H1 (cell line): ENCODE measurements at places on chromosomes 3 and 15. TPM values are rescaled to one million over a fixed set of nuclear protein-coding genes. Genes with fewer than 3 reads are reported as not detected.
A peak's percentile ranks its signal among the peaks of the same experiment; 100 is the strongest.

DNA sequence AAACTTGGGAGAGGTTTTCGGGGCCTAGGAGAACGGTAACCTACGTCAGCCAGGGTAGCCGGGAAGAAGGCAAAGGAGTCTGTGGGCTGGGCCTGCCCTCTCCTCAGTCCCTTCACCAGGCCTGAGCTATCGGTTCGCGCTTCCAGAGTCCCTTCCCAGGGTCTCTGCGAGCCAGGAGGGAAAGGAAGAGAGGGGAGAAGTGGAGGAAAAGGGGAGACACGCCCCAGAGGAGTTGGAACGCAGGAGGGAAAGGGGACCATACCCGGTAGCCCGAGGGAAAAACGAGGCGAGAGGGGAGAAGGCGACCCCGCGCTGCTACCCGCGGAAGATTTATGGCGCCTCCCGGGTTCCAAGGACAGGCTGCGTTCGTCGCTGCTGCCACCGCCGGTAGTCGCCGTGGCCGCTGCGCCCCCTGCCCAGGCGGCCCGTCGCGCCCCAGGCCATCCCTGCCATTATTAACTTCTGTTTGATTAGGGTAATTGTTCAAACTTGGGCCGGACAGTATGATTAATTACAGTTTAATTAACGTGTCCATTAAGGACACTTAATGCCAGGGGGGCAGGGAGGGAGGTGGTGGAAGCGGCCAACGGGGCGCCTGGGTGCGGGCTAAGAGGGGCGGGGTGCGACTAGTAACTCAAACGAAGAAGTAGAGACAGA, 3.4 kb upstream of the SKOR1 start:
- no peaks in the 10 kb centered on the region for H3K36me3 ChIP-seq
- H3K4me3 ChIP-seq, result no peak overlapping the region; the same call in 1 of the 2 replicates
- peaks cover 94% of the 10 kb centered on the region for H3K27me3 ChIP-seq

TGM4 gene
- not detected in 2 replicates for total RNA-seq

DNA sequence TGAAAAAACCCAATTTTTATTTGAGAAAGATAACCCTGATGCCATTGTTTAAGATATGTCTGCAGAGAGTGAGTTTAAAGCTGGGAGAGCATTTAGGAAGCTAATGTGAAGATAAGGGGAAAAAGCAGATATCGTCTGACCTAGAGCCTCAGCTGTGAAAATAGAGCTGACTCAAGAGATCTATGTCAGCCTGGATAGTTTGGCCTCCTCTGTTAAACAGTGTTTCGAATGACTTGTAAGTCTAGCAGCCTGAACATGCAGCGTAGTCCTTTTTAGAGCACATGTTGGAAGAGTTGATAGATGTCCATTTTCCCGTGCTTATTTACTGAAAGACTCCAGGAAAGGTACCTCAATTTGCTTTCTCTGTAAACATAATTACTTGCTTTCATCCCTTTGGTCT, 48.1 kb downstream of the ALCAM start:
- no peaks in the 10 kb centered on the region for H3K4me1 ChIP-seq
- no peak overlapping the region for H3K4me3 ChIP-seq
- no peak for DNase-seq
- H3K27me3 ChIP-seq, result no peaks in the 10 kb centered on the region

DNA sequence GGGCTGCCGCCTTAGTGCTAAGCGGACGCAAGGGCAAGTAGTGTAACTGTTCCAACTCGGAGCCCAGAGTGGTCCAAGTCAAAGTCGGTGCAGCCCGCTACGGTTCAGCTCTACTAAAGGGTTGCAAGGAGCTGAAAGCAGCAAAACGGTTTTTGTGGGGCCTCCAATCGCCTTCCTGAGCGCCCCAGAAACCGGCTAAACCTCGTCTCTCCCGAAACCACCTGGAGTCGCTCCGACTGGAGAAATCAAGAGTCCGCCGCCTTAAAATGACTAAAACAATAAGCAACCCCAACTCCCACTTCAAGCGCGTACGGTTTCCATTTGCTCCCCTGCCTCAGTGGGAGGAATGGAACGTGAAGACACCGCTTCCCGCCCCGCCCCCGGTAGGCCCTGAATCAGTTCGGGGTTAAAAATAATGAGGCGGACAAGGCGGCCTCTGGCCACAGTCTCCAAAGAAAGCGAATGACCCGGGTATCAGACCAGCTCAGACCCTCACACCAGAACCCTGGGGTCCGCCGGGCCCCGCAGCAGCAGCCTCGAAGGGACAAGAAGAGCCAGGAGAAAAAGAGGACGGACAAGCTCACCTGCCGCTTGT, 401 bp downstream of the SEC11A start:
- H3K27me3 ChIP-seq, result no peaks in the 10 kb centered on the region
- peak overlapping the region; percentile 95 for H3K4me3 ChIP-seq
- H3K36me3 ChIP-seq, result peaks cover 6% of the 10 kb centered on the region

UBE2E2 gene
- total RNA-seq, result 52.7 and 57.6 TPM in 2 replicates

DNA sequence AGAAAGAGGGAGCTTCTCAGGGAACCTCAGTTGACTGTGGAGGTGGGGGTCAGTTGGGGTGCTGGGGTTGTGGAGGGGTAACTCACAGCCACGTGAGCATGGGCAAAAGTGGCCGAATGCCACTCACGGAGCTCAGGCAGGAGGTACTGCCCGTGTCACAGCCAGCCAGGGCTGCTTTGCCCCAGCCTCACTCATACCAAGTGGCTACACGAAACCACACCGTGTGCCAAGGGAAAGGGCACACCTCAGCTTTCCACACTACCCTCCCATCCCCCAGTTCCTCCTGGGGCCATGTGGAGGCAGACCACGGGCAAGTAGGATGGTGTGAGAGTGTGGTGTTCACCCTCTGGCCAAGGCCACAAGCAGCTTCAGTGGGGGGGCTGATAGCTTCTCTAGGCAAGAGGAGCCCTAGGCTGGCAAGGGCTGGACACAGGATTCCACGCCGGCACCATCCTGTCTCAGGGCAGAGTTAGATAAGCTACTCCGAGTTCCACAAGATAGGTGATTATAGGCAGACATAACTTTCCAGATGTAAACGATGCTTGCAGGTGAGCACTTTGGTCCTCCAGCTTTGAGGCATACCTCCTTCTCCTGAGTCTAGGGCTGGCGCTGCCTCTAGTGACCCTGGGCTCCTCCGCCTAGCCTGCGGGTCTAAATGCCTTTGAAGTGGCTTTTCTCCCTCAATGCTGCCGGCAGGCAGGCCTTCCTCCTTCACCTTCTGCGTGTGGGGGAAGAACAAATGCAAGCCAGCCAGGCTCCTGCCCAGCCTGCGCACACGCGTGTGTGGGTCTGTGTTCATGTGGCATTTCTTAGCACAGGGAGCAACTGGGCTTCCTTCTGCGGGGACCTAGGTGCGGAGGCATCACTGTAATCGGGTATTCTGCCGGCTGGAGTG, 25.0 kb downstream of the RGMA start:
- peaks cover 5% of the 10 kb centered on the region for H3K36me3 ChIP-seq
- H3K27ac ChIP-seq, result peak overlapping the region; percentile 69; the same call in 1 of the 2 replicates
- no peak overlapping the region for H3K4me3 ChIP-seq

DNA sequence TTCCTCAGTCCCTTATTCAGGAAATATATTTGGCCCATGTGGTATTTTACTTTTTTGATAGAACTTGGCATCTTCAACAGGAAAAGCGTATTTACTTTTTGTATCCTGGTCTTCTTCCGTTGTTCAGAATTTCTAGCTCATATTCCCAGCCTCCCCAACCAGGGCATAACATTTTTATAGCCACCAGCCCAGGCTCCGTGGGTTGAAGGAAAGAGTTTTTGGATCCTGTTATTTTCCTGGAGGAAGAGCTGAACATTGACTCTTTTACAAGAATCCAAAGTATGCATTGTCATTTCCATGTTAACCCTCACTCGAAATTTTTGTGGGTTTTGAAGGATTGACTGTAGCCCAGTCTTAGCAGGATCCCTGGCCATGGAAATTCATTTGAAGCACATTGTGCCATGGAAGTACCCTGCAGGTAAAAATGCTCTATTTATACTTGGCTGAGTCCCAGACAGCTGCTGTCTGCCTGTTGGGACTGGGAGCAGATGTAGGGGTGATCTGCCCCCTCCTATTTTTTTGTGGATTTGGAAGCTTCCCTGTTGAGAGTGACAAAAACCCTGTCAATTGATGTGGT, 98.8 kb downstream of the AKAP13 start:
- DNase-seq, result no peak
- no peak overlapping the region for H3K27ac ChIP-seq
- H3K36me3 ChIP-seq, result no peaks in the 10 kb centered on the region
- no peak overlapping the region for H3K4me3 ChIP-seq
- H3K27me3 ChIP-seq, result no peaks in the 10 kb centered on the region

- no peak for DNase-seq
- H3K4me1 ChIP-seq, result peaks cover 3% of the 10 kb centered on the region
- H3K36me3 ChIP-seq, result no peaks in the 10 kb centered on the region
- no peak overlapping the region for H3K4me3 ChIP-seq
- H3K27me3 ChIP-seq, result no peaks in the 10 kb centered on the region
Measured at GRCh38 chr3:64460141-64460730, 227.6 kb downstream of the ADAMTS9 start.

DNA sequence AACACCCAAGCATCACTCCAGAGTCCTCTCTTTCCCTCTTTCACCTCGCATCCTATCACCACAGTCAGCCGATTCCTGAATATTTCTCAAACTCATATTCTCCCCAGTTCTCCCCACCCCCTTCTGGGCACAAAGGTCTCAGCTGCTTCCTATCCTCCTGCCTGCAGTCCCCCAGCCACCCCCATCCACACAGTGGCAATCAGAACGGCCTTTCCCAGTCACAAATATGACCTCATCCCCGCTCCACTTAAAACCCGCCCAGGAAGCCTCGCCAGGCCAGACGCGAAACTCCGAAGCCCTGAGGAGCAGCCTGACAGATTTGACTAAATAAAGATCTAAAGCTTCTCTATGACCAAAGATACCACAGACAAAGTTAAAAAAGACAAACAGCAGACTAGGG, 49.9 kb upstream of the LINGO1 start:
- no peaks in the 10 kb centered on the region for H3K36me3 ChIP-seq
- no peak overlapping the region for H3K27ac ChIP-seq
- DNase-seq, result no peak

DNA sequence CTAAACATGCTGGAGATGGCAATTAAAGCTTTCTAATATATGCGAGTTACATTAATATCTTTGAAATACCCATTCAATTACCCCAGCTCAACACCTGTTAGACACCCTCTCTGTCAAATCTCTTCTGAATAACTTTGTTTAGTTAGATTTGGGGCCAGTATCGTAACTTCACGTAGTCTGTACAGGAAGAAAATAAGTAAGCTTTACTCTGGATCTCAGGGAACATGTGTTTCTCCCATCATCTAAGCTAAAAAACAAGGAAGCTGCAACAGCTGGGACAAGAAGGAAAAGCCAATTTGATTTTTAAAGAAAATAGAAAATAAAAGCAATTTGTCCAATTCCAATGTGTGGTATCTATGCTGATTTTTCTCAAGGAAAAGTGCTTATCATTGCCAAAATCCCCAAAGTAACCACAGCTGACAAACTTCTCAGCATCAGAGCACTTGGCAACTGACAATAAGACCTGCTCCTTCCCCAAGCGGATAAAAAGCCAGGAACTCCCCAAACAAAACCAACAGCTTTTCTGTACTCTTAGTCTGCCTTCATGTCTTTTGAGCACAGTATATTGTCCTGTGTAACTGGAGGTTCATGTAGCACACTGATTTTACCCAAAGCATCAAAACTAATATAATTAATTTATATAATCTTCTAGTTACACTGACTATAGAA, 279.1 kb downstream of the ZBTB20 start:
- DNase-seq, result no peak
- no peak overlapping the region for H3K27ac ChIP-seq
- no peak overlapping the region for H3K4me3 ChIP-seq
- no peaks in the 10 kb centered on the region for H3K36me3 ChIP-seq

LMAN1L gene
- not detected in 2 replicates for total RNA-seq

ZNF502 gene
- total RNA-seq, result 3.5 and 3.8 TPM in 2 replicates

DNA sequence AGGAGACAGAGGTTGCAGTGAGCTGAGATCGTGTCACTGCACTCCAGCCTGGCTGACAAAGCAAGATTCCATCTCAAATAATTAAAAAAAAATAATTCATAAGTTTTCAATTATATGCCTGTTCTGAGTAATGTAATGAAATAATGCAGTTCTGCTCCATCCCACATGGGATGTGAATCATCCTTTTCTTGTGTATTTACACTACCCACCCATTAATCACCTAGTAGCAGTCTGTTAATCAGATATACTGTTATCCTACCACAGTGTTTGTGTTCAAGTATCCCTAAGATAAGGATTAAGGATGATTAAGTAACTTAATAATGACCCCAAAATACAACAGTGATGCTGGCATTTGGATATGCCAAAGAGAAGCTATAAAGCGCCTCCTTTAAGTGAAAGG, 38.8 kb downstream of the PIGB start:
- no peaks in the 10 kb centered on the region for H3K27me3 ChIP-seq
- H3K4me1 ChIP-seq, result no peaks in the 10 kb centered on the region; the same call in 1 of the 2 replicates
- no peak overlapping the region for H3K4me3 ChIP-seq
- no peaks in the 10 kb centered on the region for H3K36me3 ChIP-seq
- no peak overlapping the region for H3K27ac ChIP-seq

CACNA2D3 gene
- total RNA-seq, result 1.8 and 2.2 TPM in 2 replicates

- H3K4me3 ChIP-seq, result no peak overlapping the region
- peaks cover 5% of the 10 kb centered on the region; the same call in 1 of the 2 replicates for H3K36me3 ChIP-seq
- H3K4me1 ChIP-seq, result no peaks in the 10 kb centered on the region
- no peaks in the 10 kb centered on the region for H3K27me3 ChIP-seq
Measured at GRCh38 chr3:197082871-197083270, 53.3 kb upstream of the MELTF start.

- DNase-seq, result no peak
- H3K4me3 ChIP-seq, result no peak overlapping the region
- no peaks in the 10 kb centered on the region for H3K36me3 ChIP-seq
- H3K27me3 ChIP-seq, result no peaks in the 10 kb centered on the region
Measured at GRCh38 chr15:55928955-55929354, 64.5 kb downstream of the NEDD4 start.

DNA sequence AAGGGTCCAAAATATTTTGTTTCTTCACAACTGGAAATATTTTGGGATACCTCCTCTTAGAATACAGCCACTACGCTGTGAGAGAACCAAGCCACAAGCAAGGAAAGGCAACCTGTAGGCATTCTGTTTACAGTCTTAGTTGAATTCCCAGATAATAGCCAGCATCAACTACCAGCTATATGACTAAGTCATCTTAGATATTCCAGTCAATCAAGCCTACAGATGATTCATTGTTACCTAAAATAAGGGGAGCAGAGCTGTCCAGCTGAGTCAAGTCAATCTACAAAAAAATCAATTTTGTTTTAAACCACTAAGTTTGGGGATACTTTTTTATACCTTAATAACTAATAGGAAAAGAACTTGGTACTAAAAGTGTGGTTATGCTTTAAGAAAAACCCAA, 526.4 kb upstream of the DPPA4 start:
- H3K4me1 ChIP-seq, result no peaks in the 10 kb centered on the region
- DNase-seq, result no peak
- no peak overlapping the region for H3K4me3 ChIP-seq
- H3K27me3 ChIP-seq, result no peaks in the 10 kb centered on the region
- H3K36me3 ChIP-seq, result no peaks in the 10 kb centered on the region

GRCh38 chr3:157373783-157374182, 62.9 kb upstream of the PTX3 start:
- DNase-seq, result no peak
- no peaks in the 10 kb centered on the region for H3K27me3 ChIP-seq
- H3K27ac ChIP-seq, result no peak overlapping the region

PIGBOS1 gene
- total RNA-seq, result 7.8 and 9.0 TPM in 2 replicates
